ENCODE measurements at places on chromosomes 11 and 22.
A peak's percentile ranks its signal among the peaks of the same experiment; 100 is the strongest.

- DNase-seq = no peak
These were observed 128.9 kb downstream of the CCDC34 start for GRCh38 chr11:27234043-27234668.

DNA sequence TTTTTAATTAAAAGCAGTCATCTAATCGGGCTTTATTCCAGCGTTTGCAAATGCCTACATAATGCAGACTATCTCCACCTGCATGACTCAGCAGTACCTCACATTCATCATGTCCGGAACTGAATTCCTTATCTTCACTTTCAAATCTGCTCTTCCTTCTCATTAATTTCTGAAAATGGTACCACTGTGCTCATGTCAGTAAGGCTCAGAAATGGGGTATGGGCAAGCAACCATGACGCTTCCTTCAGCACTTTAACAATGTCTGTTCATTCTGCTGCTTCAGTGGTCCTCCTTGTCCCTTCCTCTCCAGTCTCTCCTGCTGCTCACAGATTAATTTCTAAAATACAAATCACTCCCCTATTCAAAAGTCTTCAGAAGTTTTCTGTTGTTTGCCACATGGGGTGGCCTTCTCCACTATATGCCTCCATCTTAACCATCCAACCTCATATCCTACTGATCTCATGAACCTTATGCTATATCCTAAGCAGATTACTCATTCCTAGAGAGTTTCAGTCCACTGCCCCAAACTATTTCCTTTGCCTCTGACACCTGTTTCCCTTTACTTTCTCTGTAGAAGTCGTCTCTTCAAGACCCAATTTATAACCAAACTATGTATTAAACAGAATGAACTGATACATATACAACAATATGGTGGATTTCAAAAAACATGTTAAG lies 7.0 kb downstream of the GTF2H1 start:
- no peak for DNase-seq

DNA sequence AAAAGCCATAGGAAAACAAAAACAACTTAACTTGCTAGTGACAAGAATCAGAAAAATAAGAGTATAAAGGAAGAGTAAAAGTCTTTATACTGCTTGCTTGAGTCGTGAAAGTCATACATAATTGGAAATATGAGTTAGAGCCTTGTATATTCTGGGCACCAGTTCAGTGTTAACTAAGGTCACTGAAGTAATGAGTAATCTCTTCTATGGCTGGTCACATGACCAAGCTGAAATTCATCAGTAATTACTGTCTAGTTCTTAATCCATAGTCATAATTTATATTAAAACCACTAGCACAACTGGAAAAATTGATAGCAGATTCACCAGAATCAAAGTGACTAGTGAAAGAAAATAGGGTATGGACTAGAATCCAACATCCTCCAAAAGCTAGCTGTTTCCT lies 84.4 kb upstream of the SLC5A12 start:
- no peak for DNase-seq

DNA sequence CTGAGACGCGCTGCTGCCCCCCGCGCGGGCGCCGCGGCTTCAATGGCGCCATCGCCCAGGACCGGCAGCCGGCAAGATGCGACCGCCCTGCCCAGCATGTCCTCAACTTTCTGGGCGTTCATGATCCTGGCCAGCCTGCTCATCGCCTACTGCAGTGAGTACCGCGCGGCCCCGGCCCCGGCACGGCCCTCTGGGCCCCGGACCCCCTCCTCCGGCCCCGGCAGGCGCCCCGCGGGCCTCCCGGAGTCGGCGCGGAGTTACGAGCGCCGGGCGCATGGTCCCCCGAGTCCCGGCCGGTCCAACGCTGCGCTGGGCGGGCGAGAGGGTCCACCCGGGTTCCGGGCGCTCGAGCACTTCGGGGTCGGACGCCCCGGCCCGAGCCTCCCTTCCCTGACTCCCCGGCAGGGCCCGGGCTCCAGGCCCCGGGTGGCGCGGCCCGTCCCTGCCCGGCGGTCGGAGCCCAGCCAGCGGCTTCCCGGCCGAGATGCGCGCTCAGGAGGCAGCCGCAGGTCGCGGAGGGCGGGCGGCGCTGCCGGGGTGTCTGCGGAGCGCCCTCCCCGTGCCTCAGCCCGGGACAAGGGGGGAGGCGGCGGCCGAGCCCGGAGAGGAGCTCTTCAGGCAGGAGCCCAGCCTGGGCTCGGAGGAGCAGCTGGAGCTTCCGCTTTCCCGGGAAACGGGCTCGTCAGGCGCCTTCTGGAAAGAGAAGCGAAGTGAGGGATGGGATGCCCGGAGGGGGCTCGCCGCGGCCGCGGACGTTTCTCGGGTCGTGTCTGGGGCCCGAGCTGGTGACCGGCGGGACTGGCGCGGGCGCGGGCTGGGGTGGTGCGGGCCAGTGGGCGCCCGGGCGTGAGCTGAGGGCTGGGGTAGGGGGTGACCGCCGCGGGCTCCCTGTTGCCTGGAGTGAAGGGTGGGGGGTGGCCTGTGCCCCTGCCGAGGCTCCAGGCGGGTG lies 1337.8 kb downstream of the BRD1 start:
- no peak for DNase-seq

- no peak for DNase-seq
These were observed 1.1 kb downstream of the SHANK2 start for GRCh38 chr11:71251151-71251721.

DNA sequence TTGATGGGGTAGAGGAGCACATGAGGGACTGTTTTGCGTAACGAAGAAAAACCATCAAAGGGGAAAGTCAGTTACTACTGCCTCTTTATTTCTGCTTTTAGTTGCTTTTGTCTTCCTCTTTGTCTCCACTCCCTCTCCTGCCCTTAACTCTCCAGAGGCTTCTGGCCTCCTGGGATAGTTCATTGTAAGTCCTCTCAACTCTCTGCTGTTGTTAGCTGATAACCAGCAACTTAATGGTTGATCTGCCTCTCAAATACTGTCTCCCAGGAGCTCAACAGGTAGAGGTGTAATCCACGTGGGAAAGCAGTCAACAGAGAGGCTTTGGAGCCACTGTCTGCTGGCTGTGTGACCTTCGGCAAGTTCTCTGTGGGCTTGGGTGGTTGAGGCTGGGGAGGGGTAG lies 47.3 kb downstream of the CCDC81 start:
- no peak for DNase-seq

- DNase-seq = no peak
These were observed 94.3 kb downstream of the GAB2 start for GRCh38 chr11:78323363-78323762.

DNA sequence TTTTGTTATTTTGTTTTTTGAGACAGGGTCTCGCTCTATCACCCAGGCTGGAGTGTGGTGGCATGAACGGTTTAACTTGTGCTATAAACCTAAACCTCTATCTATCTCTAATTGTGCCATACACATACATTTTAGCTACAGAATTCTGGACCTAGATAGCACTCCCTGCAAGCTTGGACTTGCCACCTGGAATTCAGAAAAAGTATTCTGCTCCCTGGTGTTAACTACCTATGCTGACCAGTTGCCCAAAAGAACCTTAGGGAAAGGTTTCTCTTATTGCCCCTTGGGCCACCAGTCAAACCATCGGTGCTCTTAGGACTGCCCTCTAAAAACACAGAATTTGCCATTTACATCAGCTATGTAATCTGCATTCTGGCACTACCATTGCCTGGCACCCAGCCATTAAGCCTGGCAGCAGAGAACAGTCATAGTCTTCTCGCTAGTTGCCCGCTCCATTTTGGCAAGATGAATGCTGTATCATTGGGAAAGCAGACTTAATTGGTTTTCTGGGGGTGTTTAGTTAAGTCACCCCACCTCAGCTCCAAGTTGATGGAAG lies 55.3 kb downstream of the ETS1 start:
- no peak for DNase-seq

GRCh38 chr22:23144932-23145877 lies at the start of gene RAB36:
RAB36 (plus strand) TSS chr22:23145477; CDS start chr22:23146617, 1,140 bp downstream.
- DNase-seq = peak; percentile 77

DNA sequence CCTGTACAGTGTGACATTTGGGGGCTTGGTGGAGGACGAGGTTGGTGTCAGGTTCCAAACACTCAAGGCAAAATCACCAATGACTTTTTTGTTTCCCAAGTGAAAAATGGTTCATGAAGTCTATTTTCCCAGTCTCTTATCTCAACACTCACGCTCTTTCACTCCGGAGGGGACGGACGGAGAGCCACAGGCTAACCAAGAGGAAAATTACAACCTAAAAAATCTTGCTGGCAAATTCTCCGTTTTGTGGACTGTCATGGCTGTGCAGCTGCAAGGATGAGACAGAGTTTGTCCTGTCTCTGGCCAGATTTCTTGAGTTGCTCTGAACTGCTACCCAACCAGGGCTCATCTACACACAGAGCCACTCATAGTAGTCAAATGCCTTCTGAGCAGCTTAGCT lies 101.2 kb downstream of the ABTB2 start:
- no peak for DNase-seq

GRCh38 chr11:70660059-70660888 lies 261.9 kb downstream of the CTTN start:
- DNase-seq = no peak

- no peak for DNase-seq
These were observed 6.7 kb downstream of the SLC37A2 start for GRCh38 chr11:125069796-125070195.

GRCh38 chr22:45678961-45679912 lies 7.6 kb downstream of the ATXN10 start:
- no peak for DNase-seq

DNA sequence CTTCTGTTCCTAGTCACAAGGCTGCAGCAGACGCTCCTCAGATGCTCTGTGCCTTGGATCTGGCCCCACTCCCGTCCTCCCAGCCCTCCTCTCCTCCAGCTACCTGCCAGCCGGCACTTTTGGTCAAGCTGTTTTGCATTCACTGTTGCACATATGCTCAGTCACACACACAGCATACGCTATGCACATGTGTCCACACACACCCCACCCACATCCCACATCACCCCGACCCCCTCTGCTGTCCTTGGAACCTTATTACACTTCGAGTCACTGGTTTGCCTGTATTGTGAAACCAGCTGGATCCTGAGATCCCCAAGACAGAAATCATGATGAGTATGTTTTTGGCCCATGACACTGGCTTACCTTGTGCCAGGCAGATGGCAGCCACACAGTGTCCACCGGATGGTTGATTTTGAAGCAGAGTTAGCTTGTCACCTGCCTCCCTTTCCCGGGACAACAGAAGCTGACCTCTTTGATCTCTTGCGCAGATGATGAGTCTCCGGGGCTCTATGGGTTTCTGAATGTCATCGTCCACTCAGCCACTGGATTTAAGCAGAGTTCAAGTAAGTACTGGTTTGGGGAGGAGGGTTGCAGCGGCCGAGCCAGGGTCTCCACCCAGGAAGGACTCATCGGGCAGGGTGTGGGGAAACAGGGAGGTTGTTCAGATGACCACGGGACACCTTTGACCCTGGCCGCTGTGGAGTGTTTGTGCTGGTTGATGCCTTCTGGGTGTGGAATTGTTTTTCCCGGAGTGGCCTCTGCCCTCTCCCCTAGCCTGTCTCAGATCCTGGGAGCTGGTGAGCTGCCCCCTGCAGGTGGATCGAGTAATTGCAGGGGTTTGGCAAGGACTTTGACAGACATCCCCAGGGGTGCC lies 109.8 kb downstream of the BCR start:
- DNase-seq = peak; percentile 23

DNA sequence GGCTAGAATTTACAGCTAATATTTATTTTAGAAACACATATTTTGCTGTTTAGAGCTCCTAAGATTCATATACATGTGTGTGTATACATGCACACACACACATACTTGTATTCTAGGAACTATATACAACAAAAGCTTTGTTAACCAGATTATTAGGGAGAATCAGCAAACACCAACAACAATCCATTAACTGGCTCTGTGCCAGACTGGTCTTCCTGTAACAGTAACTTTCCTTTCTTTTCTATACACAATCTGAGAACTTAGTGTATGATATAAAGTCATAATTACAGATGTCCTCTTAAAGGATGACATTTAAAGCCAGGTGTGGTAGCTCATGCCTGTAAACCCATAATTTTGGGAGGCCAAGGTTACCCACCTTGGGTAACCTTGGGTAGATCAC lies 49.5 kb upstream of the CLNS1A start:
- DNase-seq = no peak

- DNase-seq = no peak
These were observed 26.3 kb upstream of the RFPL3 start for GRCh38 chr22:32331236-32331917.

- no peak for DNase-seq
These were observed 7.3 kb downstream of the YAP1 start for GRCh38 chr11:102117472-102118113.

DNA sequence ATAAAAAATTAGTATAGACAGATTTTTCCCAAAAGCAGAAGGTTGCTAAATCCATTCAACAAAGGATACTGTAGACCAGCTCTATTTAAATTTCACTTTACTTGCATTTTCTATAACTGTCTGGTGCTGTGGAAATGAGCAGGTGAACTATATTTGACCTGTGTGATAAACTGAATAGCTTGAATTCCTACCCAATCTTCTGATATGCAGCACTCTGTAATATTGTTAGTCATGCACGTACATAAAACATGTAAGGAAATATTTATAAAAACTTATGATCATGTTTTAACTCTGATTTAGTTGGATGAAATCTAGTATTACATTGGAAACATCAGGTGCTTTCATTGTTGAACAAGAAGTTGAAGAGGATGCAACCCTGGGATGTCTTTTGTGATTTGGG lies 213.6 kb downstream of the DBX1 start:
- no peak for DNase-seq

DNA sequence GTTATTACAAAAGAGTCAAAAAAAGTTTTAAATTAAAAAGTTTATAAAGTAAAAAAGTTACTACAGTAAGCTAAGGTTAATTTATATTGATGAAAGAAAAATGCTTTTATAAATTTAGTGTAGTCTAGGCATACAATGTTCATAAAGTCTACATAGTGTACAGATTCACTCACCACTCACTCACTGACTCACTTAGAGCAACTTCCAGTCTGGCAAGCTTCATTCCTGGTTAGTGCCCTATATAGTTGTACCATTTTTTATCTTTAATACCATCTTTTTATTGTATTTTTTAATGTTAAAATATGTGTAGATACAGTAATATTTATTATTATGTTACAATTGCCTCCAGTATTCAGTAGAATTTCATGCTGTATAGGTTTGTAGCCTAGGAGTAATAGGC lies 2.6 kb upstream of the MMP10 start:
- no peak for DNase-seq

DNA sequence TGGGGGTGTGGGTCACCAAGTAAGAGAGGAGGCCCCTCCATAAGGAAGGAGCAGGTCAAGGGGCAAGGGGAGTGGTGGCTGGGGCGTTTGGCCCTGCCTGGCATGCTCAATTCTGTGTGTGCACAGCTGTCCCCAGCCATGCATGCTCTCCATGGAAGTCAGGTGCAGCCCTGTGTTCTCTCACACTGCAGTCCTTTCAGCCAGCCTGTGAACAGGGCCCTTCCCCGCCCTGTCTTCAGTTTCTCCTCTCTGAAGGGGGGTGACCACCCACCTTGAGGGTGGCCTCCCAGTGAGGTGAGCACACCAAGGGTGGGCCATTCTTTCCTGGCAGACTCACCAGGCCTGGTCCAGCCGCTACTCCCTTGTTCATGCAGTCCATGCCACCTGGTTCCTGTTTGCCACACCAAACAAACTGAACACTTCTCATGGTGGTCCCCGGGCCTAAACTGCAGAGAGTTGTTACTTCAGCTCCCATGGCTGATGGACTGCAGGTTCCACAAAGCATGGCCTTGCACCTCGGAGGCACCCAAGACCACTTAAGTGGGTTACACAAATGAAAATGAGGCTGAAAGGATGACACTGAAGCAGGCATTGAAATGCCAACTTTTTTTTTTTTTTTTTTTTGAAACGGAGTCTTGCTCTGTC lies 1.7 kb upstream of the CHCHD10 start:
- DNase-seq = no peak

All from activated CD4-positive, CD25-positive, alpha-beta regulatory T cell (primary cell).